ENCODE measurements at places on chromosomes 6 and 20.

- no peak for DNase-seq
Measured at GRCh38 chr6:80254716-80255115, 148.2 kb downstream of the BCKDHB start.

DNA sequence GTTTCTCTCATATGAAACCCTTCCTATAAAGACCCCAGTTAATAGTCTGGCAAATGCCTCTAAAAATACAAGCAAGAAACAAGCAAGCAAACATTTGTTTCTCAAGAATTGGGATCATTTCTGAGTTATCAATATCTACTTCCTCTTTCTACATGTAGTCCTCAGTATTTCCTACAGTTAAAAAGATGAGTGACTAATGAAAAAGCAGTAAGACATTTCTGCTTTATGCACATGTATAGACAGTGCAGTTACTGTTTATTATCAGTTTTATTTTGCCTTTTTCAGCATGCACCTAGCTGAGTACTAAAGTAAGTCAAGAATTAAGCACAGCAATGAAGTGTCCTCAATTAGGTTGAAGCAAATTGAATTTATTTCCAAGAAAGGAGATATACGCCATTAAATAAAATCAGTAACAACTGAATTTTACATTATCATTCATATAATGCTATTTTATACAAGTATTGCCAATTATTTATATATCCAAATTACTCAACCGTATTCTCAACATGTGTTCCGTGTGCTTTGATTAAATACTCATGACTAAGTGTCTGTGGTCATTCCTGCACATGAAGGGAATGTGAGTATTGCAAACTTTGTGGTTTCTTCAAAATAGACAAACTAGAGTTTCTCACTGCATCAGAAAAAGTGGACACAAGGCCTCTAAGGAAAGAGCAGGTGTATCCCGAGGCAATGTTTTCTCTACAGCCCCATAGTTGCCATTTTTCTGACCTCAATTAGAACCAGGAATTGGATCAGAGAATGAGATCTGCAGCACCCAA lies 159.3 kb upstream of the MARCKS start:
- DNase-seq, result no peak

DNA sequence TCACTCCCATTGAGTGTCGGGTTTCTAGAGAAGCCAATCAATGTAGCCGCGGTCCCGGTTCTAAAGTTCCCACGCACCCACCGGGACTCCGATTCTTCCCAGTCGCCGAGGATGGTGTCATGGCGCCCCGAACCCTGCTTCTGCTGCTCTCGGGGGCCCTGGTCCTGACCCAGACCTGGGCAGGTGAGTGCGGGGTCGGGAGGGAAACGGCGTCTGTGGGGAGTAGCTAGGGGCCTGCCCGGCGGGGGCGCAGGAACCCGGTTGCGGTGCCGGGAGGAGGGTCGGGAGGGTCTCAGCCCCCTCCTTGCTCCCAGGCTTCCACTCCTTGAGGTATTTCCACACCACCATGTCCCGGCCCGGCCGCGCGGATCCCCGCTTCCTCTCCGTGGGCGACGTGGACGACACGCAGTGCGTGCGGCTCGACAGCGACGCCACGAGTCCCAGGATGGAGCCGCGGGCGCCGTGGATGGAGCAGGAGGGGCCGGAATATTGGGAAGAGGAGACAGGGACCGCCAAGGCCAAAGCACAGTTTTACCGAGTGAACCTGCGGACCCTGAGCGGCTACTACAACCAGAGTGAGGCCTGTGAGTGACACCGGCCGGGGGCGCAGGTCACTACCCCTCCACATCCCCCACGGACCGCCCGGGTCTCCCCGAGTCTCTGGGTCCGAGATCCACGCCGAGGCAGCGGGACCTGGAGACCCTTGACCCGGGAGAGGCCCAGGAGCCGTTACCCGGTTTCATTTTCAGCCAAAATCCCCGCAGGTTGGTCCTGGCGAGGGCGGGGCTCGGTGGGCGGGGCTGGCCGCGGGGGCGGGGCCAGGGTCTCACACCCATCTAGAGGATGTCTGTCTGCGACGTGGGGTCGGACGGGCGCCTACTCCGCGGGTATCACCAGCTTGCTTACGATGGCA lies 35.2 kb upstream of the HLA-G start:
- DNase-seq, result peak; percentile 74

GRCh38 chr6:17381424-17382147 lies 11.8 kb upstream of the CAP2 start:
- DNase-seq, result no peak

DNA sequence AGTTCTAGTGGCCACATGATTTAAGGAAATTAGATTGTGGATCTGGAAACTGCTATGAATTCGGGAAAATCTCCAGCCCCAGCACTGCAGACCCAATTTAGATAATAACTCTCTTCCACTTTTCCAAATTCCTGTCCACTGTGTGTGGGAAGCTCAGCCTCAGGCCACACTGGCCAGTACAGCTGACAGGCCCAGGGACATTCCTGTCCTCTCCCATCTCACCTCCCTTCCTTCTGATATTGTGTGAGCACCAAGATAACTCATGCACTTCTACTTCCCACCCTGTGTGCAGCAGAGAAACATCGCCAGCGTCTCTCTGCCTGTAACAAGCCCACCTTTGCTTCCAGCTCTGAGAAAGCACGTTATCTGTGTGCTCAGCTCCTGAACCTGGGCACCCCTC lies 145.1 kb upstream of the RREB1 start:
- DNase-seq, result no peak

- DNase-seq, result no peak
Measured at GRCh38 chr6:112563368-112563767, 216.2 kb downstream of the RFPL4B start.

- no peak for DNase-seq
Measured at GRCh38 chr6:87199787-87200186, 44.4 kb downstream of the ZNF292 start.
